ENCODE measurements at places on chromosomes 1 and 21.

- DNase-seq: no peak
Observed at GRCh38 chr1:206100226-206100815, 16.9 kb downstream of the AVPR1B start.

GRCh38 chr21:22235866-22236590 lies 1237.8 kb downstream of the NCAM2 start:
- no peak for DNase-seq

DNA sequence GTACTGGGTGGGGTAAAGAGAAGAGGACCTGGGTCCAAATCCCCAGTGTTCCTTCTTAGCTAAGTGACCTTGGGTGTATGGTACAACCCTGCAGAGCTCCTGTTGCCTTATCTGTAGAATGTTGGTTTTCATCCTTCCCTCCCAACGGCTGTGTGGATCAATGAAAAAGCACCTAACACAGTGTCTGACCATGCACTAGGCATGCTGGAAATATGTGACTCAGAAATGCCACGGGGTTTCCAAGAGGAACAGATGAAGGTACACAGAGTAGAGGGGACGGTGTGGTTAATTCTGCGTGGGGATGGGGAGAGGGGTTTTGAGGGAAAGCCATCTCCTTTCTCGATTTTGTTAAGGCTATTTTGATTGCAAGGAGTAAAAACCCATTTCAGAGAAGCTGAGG lies 8.6 kb downstream of the NIPAL3 start:
- DNase-seq: no peak

DNA sequence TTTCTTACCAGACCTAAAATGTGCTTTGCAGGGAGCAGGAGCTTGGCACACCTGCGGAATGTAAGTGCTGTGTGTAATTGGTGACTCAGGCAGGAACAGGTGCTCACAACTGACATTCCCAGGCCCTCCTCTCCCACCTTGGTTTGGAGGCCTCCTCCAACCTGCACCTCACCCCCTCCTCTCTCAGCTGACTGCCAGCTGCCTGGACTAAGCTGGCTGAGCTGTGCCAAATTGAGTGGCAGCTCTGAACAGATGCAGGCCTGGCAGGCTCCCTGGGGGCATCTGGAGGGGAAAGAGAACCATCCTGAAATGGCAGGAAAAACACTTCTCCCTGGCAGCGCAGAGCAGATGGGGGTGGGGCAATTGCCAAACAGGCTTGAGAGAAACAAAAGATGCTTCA lies 91.7 kb upstream of the PGBD5 start:
- DNase-seq: no peak

DNA sequence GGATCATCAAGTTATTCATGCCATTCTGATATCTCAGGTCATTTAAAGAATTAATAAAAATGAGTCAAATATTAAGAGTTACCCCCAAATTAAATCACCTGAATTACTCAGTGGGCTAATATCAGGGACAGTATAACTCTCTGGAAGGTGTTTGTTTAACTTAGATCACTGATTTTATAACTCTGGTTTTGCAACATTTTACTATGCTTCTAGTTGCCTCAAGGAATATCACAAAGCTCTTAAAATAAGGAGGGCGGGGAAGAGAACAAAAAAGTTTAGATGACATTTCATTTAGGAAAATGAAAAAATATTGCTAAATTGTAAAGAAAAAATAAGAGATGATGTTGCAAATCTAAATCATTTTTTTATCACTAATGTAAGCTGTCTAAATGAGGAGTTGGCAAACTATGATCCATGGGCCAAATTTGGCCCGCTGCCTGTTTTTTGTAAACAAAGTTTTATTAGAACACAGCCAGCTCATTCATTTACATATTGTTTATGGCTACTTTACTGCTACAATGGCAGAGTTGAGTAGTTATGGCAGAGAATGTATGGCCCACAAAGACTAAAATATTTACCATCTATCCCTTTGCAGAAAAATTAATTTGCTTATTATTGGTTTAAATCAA lies 31.9 kb upstream of the SLC19A2 start:
- no peak for DNase-seq

DNA sequence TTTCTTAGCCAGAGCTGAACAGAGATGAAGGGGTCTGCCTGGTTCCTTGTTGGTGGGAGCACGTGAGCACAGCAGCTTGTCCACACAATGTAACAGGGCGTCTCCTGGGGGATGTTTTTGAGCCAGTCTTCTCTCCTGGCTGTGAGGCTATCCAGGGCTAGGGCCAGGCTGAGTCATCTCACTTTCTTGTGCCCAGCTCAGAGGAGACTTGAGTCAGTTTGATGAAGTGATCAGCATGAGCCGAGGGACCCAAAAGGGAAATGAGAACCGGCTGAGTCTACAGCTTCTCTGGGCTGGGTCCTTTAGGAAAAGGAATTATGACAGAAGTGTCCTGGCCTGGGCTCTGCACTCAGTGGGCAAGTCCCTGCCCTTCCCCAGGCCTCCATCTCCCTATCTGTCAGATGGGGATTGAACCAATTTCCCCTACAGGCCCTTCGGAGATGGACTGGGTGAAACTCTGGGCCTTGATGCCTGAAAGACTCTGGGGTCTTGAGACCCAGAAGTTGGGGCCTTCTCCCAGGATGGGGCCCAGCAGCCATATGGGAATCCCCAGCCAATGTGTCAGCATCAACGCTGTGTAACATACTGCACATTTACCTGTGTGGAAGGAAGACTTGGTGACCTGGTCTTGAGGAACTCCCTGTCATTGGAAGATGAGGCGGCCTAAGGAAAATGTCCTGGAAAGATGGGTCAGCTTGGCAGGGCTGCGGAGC lies 36.6 kb downstream of the DMRTB1 start:
- no peak for DNase-seq

GRCh38 chr1:8457760-8458381 lies 140.0 kb downstream of the SLC45A1 start:
- no peak for DNase-seq

DNA sequence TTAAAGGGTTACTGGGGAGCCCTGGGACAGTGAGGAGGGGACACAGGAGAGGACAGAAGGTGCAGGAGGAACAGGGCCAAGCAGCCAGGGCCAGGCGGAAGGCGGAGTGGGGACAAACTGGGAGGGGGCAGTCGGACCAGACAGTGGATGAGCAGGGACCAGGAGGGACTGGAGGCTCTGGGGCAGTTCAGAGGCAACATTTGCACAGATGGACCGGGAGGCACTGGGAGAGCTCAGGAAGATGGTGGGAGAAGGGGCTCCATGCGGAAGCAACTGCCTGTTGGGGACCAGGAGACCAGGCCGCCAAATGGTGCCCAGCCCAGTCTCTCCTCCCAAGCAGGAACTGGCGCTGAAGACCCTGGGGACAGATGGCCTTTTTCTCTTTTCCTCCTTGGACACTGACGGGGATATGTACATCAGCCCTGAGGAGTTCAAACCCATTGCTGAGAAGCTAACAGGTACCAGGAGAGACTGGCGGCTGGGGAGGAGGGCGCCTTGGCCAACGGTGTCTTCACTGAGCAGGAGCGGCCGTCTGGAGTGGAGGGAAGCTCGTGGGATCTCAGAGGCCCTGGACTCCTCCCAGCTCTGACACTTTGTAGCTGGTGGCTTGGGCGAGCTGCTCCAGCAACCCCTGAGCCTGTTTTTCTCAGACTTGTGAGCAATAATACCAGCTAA lies 847 bp downstream of the SELENON start:
- DNase-seq: no peak

- DNase-seq: no peak
Observed at GRCh38 chr21:44000360-44000759, 11.7 kb upstream of the TRAPPC10 start.

DNA sequence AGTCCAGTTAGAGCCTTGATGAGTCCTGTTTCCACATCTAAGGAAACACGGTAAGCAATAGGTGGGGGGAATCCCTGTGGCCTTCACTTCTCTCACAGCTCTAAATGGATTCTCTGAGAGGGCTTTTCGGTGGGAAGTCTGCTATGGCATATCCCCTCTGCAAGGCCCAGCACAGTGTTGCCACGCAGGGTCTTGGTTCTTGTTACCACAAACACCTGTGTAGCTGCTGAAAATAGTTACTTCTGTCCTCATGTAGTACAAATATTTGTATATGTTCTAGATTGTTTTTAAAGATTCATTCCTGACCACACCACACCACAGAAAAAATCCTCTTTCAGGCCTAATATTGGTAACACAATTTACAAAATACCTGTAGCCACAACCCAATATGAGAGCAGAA lies 5.6 kb downstream of the ACTA1 start:
- no peak for DNase-seq

- DNase-seq: no peak
Observed at GRCh38 chr1:61170328-61171238, 88.2 kb downstream of the NFIA start.

Measured in fibroblast of the conjunctiva (primary cell).